Body of pancreas (tissue), 4 donors: ENCODE measurements at places on chromosomes 7 and 10. TPM values are rescaled to one million over a fixed set of nuclear protein-coding genes. Genes with fewer than 3 reads are reported as not detected.
A peak's percentile ranks its signal among the peaks of the same experiment; 100 is the strongest.

DNA sequence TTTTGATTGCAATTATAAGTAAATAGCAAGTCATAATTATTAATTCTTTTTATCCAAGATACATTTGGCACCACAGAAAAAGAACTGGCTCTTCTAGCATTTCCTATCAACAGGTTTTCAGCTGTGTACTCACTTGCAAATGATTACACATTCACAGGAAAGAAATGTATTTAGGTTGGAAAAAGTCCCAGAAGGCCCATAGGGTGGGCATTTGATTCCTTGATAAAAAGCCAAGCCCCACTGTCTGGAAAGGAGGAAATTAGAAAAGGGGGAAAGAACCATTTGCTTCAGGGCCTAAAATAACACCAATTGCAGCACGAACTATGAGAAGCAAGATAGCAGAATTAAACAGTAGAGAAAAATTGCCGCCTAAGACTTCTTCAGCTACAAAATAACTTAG, 80.8 kb upstream of the COL1A2 start:
- DNase-seq = no peak

- DNase-seq = no peak
These were observed 77.1 kb downstream of the ARHGAP22 start for GRCh38 chr10:48527756-48528155.

- DNase-seq = no peak
These were observed 12.5 kb downstream of the TMEM72 start for GRCh38 chr10:44923611-44924010.

DNA sequence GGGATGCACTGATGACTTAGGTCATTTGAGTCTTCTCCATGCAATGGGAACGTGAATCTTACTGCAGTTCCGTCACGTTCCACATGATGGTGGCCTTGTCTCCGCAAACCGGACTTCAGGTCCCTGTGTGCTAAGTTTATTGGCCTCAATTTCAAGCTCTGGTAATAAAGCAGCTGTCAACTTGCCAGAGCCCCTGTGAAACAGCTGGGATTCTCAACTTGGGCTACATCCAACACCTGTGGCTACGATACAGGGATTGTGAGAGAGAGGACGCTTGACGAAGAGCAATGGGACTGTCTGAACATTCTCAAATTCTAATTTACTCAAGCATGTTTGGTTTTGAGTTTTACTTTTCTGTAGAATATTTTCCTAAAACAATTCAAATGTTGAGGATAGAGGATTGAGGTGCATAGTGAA, 174.2 kb downstream of the PTN start:
- peak; percentile 56 for DNase-seq

ABCC2 gene
- total RNA-seq = 1.3 TPM
